ENCODE measurements at places on chromosomes 5 and 9.

DNA sequence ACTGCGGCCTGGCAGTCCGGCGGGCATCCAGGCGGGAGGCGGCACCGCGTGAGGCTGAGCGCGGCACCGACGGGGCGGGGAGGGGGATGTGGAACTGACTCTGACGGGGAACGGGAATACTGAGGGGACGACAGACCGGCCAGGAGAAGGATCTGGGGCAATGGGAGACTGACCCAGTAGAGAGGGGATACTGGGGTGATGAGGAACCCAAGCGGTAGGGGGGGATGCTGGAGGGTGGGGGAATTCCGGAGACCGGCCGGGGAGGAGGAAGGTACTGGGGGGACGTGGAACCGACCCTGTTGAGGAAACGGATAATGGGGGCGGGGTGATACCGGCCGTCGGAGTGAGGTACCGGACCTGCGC, 423 bp downstream of the IPPK start:
- peak; percentile 9 for DNase-seq

DNA sequence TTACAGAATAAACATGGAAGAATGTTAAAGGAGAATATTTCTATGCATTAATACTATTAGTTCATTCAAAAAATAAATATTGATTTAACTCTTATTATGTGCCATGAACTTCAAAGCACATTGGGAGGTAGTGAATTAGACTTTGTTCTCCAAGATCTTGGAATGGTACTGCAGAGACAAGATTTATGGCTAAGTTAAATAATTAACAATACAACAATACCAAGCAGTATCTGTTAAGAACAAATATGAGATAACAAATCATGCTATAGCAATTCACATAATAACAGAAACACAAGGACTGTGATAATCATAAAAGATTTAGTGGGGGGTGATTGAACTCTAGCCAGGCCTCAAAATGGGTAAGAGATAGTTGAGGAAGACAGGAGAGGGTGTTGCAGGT, 11.6 kb downstream of the NMUR2 start:
- DNase-seq, result no peak

DNA sequence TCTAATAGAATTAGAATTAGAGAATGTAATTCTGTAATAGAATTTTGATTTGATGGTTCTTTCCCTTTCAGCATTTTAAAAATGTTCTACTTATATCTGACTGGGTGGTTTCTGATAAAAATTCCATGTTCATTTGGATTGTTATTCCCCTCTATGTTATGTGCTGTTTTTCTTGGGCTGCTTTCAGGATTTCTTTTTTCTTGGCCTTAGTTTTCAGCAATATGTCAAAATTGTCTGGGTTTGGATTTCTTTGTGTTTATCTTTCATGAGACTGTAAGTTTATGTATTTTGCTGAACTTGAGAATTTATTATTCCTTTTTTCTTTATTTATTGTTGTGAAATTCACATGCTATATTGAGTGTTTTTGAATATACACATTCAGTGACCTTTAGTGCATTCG, 189.1 kb downstream of the RANBP17 start:
- no peak for DNase-seq

DNA sequence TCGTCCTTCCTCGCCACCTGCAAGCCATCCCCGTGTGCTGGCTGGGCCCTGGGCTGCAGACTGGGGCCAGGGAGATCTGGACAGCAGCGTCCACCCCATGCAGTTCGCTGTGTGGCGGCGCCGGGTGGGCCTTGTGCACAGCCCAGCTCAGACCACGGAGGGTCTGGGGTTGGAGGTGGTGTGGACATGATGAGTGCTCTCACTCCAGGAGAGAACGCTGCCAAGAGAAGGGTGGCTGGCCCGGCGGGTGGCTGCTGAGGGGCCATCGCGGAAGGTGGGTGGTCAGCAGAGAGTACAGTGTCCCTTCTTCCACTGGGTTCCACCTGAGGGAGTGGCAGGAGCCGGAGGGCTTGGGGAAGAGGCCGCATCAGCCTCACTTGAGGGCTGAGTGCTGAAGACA, 44.4 kb downstream of the RXRA start:
- DNase-seq, result no peak

DNA sequence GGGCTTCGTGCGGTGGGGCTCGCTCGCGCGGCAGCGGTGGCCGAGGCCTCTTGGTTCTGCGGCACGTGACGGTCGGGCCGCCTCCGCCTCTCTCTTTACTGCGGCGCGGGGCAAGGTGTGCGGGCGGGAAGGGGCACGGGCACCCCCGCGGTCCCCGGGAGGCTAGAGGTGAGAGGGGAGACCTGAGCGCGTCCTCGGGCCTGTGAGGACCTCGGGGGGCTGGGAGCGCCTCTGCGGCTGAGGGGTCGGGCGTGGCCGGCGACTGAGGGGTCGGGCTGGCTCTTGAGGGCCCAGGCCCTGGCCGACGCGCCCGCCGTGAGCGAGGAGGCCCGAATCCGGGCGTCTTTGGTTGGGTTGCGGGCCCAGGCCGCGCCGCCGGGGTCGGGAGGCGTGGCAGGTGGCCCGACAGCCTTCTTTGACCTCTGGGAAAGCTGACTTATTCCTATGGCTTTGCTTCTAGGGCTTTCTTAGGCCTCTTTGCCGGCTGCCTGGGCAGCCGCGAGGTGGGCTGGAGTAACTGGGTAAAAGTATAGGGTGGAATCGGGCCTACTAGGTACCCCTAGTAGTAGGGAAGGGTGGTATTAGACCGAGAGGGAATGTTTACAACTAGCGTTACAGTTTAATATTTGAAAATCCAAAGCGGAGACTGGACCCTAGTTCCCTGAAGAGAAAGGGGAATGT, at the start of gene CANX:
CANX (plus strand) TSS at position 33 of the 681 bp plus-strand sequence. CDS start 6,715 bp downstream, outside the sequence.
- no peak for DNase-seq

Measured in G401 (cell line).